ENCODE measurements at places on chromosomes 13 and 19. TPM values are rescaled to one million over a fixed set of nuclear protein-coding genes. Genes with fewer than 3 reads are reported as not detected.

TEX29 gene
- not detected for total RNA-seq

MARCHF2 gene
- 101 TPM for total RNA-seq

DENND1C gene
- 0.45 TPM for total RNA-seq

OR7D2 gene
- total RNA-seq: not detected

ERICH4 gene
- 0.30 TPM for total RNA-seq

All from heart left ventricle (tissue), 16 donors.